ENCODE measurements at places on chromosomes 1 and 21.

DNA sequence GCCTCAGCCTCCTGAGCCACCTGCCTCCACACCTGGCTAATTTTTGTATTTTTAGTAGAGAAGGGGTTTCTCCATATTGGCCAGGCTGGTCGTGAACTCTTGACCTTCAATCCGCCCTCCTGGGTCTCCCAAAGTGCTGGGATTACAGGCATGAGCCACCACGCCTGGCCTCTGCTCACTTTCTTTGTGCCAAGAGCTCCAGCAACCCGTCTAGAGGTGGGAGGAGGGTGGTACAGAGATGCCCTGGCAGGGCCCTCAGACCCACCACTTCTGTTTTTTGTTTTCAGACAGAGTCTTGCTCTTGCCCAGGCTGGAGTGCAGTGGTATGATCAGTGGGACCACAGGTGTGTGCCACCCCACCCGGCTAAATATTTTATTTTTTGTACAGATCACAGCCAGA lies 6.9 kb upstream of the SYNC start:
- no peak for DNase-seq

- no peak for DNase-seq
Measured at GRCh38 chr1:7369866-7370265, 401.2 kb upstream of the VAMP3 start.

DNA sequence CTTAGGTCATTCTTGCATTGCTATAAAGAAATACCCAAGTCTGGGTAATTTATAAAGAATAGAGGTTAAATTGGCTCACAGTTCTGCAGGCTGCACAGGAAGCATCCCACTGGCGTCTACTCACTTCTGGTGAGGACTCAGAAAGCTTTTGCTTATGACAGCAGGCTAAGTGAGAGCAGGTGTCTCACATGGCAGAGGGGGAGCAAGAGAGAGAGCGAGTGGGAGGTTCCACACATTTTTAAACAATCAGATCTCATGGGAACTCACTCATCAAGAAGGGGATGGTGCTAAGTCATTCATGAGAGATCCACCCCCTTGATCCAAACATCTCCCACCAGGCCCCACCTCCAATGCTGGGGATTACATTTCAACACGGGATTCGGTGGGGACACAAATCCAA lies 13.6 kb upstream of the RGS4 start:
- DNase-seq, result no peak

DNA sequence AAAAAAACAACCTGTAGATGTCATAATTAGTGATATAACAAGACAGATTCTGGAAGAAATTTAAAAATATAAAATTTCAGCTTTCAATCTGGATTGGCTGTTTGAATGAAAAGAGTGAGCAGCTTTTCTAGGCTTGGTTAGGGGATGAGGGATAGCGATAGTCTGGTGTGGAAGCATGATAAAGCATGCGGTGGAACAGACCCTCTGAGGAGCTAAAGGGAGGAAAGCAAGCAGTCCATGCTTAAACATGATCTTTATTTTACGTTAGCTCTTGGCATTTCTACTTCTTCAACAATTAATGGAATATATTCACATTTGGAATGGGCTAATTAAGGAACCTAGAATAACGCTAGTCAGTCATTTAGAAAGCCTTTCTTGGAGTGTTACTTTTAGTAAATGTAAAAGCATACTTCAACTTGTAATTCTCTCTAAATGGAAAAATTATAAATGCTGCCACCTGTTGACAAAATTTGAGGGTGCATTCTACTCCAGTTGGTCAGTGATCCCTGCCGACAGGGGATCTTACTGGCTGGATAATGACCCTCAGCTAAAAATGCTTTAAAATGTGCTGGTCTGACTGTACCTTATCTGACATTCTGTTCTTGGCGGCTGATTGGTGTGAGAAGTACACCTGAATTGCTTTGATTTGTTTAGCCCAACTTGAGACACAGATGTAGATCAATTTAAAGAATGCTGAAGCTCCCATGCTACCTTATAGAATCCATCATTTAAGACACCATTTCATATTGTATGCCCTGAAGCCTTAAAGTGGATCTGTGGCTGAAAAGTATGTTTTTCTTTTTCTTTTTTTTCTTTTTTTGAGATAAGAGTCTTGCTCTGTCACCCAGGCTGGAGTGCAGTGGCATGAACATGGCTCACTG lies 61.2 kb downstream of the AK4 start:
- peak; percentile 35 for DNase-seq

DNA sequence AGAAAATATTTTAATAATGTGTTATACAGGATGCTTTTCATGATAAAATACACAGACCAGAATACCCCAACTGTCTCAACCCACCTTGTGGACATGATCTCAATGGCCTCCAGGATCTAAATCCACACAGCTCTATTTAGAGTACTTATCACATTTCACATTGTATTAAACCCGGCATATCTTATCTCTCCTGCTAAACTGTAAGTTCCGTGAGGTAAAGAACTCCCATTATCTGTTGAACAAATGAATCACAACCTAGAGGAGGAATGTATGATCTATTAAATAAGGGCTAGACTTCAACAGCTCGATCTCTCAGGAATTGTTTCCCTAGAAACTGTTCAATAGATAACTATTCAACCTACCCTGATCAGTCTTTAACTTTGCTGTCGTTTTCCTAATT lies 6.9 kb downstream of the ETV3 start:
- DNase-seq, result no peak

- no peak for DNase-seq
Measured at GRCh38 chr1:184176058-184176457, 124.5 kb downstream of the TSEN15 start.

DNA sequence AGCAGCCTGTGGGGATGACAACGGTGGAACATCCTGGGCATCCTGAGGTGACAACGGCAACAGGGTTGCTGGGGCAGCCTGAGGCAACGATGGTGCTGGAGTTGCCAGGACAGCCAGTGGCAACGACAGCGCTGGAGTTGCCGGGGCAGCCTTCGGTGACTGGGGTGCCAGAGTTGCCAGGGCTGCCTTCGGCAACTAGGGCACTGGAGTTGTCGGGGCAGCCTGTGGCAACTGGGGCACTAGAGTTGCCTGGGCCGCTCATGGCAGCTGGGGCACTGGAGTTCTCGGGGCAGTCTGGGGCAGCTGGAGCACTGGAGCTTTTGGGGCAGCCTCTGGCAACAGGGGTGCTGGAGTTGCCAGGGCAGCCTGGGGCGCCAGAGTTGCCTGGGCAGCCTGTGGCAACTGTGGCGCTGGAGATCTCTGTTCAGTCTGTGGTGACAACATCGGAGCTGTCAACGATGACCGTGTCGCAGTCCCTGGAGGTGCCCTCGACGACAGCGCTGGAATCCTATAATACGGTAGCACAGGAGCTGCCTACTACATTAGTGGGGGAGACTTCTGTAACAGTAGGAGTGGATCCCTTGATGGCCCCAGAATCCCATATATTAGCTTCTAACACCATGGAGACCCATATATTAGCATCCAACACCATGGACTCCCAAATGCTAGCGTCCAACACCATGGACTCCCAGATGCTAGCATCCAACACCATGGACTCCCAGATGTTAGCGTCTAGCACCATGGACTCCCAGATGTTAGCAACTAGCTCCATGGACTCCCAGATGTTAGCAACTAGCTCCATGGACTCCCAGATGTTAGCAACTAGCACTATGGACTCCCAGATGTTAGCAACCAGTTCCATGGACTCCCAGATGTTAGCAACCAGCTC lies 8.2 kb downstream of the SON start:
- DNase-seq, result no peak

DNA sequence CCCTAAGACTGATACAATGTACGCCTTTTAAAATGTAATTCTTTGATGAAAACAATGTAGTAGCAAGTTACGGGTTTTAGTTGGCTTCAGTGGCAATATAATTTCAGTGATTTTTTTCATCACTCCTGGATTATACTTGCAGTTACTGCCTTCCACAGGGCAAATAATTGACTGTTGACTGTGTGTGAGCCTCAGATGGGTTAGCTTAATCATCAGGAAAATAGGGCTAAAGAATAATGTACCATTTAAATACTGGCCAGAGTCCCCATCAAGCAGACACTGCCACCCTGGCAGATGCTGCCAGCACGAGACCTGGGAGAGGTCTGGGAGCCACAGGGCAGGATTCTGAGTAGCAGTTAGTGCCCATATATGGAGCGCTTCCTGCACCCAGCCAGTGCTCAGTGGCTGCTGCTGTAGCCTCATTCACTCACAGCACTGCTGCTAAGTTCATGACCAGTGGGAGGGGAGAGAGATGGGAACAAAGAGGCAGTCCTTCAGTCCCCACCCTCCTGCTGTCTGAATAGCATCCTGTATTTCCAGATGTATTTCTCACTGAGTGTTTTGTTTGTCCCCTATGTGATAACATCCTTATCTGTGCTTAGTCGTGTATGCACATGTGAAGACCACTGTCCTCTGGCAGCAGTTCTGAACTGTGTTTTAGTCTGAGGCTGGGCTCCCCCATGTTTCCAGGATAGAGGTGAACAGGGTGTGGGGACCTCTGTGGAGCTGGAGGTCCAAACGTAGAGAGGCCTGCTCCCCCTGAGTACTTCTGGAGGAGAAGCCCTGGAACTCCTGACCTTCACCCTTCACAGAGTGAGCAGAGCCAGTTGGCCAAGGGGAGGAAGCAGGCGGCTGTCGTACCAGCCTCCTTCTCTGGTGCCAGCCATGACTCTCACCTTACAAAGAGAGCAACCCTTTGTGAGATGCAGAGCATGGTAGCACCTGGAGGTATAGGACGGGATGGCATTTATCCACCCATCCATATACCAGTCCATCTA lies 80.4 kb downstream of the ADARB1 start:
- DNase-seq, result no peak

DNA sequence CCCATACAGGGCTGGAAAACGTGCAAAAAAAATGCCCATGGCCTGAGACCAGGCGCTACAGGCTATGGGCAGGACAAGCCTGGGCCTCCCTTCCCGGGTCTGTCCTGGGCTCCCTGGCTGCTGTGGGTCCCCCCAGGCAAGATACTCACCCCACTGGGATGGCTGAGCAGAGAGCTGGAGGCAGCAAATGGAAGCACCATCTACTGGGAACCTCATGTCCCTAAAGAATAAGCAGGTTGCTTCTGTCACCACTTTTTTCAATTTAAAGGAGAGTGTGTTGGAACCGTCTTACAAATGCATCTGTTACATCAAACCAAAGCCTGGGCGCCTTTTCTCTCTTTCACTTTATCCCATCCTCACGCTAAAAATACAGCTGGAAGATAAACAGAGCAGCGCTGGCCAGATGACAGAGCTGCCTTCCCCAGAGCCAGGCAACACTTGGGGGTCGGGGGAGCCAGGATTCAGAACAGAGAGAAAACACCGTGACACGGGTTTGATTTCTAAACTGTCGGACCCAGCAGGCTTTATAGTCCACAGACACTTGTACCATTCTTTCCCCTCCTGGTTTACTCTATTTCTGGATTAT lies 262.1 kb upstream of the VAMP3 start:
- no peak for DNase-seq

DNA sequence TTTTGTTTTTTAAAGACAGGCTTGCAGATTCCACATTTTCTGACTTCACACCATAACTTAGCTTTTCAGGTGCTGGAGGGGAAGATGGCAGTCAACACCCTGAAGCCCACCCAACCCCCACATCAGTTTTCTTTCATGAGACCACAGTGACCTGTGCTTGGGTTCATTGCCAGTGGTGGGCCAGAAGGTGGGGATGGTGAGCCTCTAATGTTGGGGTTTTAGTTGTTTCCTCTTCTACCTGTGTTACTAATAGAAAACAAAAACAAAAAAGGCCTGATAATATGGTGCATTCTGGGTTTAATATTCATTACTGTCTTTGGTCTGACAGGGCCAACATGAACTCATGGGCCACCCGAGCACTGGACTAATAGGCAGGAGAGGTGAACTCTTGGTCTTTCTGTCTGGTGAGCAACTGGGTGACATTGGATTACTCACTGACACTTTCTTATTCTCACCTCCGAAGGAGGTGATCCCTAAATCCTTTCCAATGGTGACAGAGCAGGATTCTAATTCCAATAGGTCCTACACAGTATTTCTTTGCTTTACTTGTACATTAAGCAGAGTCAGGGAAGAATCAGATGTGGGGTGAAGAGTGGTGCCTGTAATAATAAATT lies 132.8 kb downstream of the CLIC6 start:
- no peak for DNase-seq

- DNase-seq, result no peak
Measured at GRCh38 chr1:232657426-232658005, 27.6 kb upstream of the SIPA1L2 start.
